Left ventricle myocardium inferior (tissue), 1 donor: ENCODE measurements at places on chromosomes 2 and 18. TPM values are rescaled to one million over a fixed set of nuclear protein-coding genes. Genes with fewer than 3 reads are reported as not detected.

CDK5R2 gene
- total RNA-seq, result not detected

ORC2 gene
- total RNA-seq, result 24.5 TPM

EVA1A gene
- total RNA-seq, result 0.41 TPM

ME2 gene
- total RNA-seq, result 54.5 TPM

LINC00305 gene
- not detected for total RNA-seq

FBXO48 gene
- 1.0 TPM for total RNA-seq

PRKAG3 gene
- 0.14 TPM for total RNA-seq

DNA sequence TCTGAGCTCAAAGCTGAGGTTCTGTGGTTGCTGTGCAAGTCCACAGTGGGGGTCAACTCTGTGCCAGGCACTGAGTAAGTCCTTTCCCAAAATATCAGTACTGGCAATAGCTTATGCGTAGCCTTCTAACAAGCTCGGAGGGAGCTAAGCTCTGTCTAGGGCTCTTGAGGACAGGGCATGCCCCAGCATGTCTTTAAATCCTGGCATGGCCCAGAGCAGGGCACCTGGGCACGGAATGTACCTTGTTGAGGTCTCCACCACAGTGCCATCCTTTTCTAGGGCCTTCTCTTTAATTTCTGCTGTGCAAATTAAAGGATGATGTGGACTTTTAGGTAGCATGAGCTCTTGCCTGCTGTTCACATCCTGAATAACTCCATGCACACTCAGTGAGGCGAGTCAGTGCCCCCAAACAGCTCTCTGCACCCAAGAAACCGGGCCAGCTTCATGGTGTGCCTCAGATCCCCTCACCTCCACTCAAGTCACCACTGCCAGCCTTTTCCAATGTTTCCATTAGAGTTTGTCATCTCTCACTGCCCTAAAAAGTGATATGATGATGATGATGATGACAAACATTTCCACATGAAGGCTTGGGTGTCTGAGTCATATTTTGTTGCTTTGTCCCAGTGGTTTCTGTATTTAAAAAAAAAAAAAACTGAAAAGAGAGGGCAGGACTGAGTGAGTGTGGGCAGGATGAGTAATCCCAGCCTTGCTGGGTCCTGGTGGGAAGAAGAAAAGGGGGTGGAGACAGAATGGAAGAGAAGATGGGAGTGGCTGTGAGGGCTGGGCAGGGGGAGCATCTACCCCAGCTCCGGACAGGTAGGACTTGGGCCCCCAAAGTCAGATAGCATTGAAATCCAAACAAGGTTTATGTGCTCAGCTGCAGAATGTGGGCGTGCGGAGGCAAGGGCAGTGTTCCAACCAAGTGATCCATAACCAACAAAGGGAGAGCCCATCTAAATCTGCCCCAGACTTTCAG lies 78.9 kb downstream of the ZBTB7C start:
- DNase-seq, result no peak

DNA sequence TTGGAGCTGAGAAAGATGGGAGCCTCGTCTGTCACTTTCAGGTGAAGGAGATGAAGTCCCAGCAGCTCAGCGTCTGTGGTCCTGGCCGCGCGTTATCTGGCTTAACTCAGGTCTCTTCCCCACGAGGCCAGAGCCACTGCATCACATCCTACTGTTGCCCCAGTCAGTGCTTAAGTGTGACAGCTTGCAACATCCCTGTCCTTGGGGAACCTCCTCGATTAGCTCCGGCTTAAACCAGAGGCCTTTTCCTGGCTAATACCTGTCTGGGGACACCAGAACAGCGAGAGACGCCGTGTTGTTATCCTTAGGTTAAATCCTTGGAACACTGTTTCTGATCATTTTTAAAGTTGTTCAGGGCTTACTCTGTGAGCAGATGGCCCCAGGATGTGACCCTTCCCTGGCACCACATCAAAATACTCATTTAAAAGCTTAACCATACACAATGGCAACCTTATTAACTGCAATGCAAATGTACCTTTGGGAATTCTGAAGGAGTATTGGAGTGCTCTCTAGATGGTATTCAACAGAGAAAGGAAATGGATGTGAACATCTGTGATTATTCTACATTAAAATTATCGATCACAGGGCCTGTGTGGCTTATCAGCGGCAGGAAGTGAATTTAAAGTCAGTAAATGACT lies 61.2 kb upstream of the SPP2 start:
- DNase-seq, result no peak

DNA sequence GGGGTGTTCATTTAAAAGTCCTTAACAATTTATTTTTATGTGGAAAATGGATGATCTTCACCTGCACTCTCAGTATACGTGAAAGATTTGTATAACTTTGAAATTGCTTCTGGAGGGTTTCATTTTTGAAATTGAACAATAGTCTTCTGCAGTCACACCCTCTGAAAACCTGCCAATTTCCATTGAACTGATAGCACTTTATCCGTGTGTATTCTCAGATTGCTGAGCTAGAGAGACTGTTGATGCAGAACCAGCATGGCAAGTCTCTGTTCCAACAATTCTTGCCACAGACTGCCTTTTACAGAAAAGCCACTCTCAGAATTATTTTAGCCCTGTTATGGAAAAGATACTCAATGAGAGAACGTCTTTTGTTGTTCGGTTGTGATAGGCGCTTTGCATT lies 6.6 kb upstream of the GULP1 start:
- DNase-seq, result no peak

DNA sequence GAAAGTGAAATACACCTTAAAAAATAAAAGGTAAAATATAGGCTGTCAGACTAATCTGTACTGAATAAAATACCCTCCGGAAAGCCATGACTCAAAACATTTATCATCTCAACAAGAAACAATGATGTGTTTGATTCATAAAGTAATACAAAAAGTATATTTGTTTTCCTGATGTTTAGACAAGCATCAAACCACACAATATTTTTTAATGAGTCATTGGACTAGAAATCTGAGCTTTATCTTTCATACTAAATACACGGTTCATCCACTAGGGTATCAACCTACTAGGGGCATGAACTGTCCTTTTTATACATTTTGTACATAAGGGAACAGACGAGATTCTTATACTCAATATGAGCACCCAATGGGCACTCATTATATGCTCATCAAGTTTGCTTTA lies 31.3 kb downstream of the CD226 start:
- DNase-seq, result no peak

- no peak for DNase-seq
Observed at GRCh38 chr18:62400916-62401315, 75.8 kb downstream of the TNFRSF11A start.

GRCh38 chr2:237025090-237025865 lies 60.4 kb upstream of the COPS8 start:
- DNase-seq, result no peak

DNA sequence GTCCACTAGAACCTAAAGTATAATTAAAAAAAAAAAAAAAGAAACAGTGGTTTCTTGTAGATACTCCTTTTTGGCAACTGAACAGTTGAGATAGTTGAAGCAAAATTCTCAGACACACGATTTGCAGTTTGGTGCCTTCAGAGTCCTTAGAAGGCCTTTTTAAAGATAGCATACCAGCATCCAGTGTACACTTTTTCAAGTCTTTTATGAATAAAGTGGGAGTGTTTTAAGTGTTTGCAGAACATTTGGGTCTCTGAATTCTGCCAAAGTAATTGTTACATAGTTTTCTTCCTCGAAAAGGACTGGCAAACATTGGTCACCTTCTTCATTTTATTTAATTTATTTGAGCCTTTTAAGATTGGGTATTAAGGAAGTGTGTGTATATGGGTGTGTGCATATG lies 62.3 kb downstream of the SPTBN1 start:
- no peak for DNase-seq

DNA sequence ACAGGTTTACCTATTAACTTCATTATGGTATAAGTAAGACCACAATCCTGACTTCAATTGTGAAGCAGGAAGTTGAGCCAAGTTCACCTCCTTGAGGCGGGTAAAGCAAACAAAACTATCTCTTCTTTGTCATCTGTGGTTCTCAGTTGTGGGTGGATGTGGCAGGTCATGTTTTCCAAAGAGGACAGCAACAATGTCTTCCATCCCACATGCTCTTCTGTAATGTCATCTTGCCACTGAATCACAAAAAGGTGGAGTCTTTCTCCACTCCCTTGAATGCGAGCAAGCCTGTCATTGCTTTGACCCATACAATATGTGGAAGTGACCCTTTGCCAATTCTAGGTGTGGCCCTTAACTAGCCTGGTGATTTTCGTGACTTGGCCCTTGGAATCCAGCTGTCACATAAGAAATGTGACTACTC lies 98.7 kb downstream of the GRB14 start:
- DNase-seq, result no peak

DNA sequence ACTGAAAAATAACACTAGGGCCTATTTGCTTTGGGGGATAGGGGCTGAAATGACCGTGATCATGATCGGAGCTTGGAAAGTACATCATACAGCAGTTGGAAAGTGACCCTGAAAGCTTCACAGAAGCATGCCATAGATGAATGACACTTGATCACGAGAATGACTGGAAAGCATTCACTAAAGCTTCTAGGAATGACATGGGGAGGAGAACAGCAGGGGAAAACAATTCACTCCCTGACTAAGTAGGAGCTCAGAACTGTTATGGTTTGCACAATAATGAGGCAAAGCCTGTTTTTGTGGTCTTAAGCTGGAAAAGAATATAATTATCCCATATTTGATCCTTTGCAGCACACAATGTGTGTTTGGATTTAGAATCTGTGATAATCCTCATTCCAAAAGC lies 237.5 kb downstream of the NOL4 start:
- no peak for DNase-seq

DNA sequence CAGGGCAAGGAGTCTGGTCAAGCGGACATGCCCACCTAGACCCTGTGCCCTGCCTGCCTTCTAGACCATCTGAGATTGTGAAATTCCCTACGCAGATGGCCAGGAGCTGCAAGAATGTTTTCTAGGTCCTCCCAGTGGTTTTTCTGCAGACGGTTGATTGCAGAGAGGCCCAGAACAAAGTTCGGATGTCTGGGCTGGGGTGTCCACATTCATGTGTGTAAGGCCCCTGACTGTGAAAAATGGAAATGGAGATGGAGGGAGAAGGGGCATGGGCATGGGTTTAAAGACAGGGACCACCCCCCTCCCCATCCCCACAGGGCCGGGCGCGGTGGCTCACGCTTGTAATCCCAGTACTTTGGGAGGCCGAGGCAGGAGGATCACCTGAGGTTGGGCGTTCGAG lies 11.8 kb downstream of the ARHGAP25 start:
- no peak for DNase-seq

DNA sequence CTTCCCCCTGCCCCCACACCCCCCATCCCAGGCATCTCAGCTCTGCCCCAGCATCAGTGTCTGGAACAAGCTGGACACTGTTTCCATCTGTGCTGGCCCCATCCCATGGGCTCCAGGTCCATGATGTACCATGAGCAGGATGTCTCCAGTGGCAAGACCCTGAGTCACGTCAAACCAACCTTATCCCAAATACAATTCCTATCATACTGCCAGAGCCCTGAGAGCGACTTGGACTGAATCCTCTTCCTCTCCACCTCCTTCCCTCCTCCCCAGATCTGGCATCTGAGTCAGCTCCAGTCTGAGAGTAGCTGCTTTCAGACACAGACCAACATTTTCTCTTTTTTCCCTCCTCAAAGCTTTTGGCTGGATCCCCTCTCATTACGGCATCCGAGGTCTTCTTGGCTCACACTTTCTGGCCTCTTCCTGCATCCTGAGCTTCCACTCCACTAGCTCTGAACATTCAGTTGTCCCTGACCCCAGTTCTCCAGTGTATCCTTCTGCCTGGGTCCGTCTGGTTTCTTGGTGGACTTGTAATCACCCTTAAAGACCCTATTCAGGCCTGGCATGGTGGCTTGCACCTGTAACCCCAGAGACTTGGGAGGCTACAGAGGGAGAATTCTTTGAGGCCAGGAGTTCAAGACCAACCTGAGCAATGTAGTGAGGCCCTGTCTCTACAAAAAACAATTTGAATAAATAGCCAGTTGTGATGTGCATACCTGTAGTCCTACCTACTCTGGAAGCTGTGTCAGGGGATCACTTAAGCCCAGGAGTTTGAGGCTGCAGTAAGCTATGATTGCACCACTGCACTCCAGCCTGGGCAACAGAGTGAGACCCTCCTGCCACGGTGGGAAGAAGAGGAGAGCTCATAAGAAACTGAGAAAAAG lies 68.3 kb downstream of the ACKR3 start:
- no peak for DNase-seq

DNA sequence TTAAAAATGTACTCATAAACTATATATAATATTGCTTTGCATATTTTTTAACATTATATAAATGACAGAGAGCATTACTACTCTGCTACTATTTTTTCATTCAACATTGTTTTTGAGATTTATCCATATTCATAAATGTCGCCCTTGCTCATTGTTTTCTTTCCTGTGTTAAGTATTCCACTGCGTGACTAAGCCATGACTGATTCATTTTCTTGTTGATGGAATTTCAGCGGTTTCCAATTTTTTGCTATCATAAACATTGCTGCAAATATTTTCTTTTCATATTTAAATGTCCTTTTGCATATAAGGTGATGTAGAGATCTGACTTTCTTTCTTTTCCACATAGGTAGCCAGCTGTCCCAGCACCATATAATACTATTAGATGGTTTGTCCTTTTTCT lies 57.6 kb downstream of the SFXN5 start:
- no peak for DNase-seq

DNA sequence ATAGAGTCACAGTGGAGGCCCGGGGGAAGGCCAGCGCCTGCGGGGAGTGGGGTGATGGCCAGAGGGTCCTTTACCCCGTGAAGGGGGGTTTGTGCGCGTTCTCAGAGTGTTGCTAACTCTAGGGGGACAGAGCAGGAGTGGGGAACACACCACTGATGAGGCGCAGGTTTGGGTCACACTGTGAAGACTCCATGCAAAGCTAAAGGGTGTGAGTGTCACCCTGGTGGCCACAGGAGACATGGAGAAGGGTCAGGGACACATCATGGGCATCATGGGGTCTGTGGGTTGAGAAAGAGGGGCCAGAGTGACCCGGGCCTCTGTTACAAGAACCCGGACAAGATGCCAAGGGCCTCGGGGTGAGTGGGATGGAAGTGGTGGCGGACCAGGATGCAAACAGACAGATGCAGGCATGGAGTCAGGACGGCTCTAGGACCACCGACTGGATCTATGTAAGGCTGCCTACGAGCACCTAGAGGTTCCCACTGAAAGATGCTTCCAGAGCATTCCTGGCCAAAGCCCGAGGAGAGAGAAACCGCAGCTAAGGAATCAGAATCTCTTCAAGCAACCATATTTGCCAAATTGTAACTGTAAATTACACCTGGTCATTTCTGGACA lies 84.3 kb downstream of the PXDN start:
- no peak for DNase-seq

DNA sequence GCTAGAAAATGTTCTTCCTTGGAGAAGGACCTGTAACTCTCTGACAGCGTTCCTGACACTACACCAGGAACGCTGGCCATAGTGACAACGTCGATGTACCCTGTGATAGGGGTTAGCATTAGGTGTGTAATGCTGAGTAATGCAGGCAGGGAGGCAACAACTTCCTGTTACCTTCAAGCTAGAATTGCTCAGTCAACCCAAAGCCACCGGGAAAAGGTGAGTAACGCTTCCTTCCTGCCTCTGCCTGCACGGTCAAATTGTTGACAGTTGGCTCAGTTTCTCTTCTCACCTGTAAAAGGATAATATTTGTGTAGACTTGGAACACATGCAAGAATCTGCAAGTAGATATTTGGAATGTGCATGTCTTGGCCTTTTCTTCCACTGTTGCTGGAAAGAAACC lies 12.7 kb downstream of the FAM110C start:
- no peak for DNase-seq
